ENCODE measurements at places on chromosomes 3 and 15.

DNA sequence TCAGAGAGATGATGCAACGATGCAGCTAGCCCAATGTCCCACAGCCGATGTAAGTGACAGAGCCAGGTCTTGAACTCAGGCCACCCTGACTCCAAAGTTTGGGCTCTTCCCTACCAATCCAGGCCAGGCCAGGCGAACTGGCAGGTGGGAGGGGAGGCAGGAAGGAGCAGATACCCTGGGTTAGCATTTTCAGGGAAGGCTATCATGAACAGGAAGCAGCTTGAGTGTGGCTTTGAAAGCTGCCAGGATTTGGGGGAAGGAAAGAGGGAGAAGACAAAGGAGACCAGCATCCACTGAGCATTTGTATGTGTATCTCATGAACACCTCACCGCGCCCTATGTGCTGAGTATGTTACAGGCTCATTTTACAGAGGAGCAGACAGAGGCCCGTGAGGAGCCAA, 38.8 kb downstream of the LMCD1 start:
- DNase-seq, result no peak

- peak; percentile 99 for DNase-seq
Observed at GRCh38 chr3:150146991-150147761, 176.5 kb upstream of the PFN2 start.

DNA sequence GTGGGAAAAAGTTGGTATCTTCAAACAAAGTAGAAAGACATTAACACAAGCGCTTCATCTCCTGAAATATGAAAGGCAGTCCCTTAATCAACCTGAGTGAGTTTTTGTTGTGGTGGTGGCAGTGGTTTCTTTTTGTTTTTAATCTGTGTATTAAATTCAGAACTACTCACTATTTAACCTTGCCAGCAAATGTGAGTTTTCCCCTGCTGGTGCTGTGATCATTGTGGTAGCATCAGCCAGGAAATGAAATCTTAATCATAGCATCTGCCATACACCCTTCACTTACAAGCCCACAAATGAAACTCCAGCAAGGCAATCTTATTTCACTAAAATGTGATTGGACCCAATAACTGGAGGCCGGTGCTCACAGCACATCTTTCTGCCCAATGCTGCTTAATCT, 229.7 kb downstream of the SHOX2 start:
- DNase-seq, result no peak

DNA sequence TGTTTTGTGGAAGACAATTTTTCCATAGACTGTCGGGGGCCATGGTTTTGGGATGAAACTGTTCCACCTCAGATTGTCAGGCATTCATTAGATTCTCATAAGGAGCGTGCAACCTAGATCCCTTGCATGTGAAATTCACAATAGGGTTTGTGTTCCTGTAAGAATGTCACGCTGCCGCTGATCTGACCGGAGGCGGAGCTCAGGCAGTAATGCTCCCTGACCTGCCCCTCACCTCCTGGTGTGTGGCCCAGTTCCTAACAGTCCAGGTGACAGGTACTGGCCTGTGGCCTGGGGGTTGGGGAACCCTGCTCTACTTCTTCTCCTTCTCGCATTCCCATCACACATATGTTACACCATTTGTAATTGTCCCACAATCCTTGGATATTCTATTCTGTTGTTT, 11.0 kb downstream of the CHRNA7 start:
- DNase-seq, result no peak

- peak; percentile 99 for DNase-seq
Observed at GRCh38 chr3:16148783-16149182, 25.7 kb upstream of the GALNT15 start.

- no peak for DNase-seq
Observed at GRCh38 chr3:187445356-187445755, 77.2 kb downstream of the RTP4 start.

GRCh38 chr3:33007776-33008175, 56.3 kb downstream of the CCR4 start:
- no peak for DNase-seq

- DNase-seq, result no peak
Observed at GRCh38 chr15:33934921-33935320, 33.4 kb upstream of the CHRM5 start.

GRCh38 chr3:66149269-66149668, 71.5 kb upstream of the SLC25A26 start:
- DNase-seq, result peak; percentile 21

GRCh38 chr3:55471084-55471483, 16.0 kb downstream of the WNT5A start:
- DNase-seq, result no peak

GRCh38 chr3:103440539-103441203, 1005.9 kb downstream of the ZPLD1 start:
- DNase-seq, result peak; percentile 2

DNA sequence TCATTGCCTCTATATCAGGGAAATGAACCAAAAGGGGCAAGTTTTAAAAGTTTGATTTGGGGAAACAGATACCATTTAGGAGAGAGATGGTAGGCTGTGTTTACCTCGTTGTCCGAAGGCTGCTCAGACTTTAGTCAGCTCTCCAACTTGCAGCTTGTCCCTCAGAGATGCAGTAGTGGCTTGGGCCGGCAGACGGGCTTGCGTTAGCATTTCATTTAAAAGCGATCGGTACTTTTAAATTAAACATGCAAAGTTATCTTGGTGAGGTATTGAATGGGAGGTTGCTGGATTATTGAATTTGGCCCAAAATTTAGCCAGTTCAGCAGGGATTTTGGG, 26.2 kb downstream of the EEFSEC start:
- DNase-seq, result no peak

- DNase-seq, result no peak
Observed at GRCh38 chr3:184059424-184059823, 6.6 kb downstream of the HTR3C start.

- no peak for DNase-seq
Observed at GRCh38 chr3:15359677-15360397, 27.5 kb upstream of the SH3BP5 start.

- DNase-seq, result no peak
Observed at GRCh38 chr3:100060685-100061484, 53.4 kb downstream of the FILIP1L start.

DNA sequence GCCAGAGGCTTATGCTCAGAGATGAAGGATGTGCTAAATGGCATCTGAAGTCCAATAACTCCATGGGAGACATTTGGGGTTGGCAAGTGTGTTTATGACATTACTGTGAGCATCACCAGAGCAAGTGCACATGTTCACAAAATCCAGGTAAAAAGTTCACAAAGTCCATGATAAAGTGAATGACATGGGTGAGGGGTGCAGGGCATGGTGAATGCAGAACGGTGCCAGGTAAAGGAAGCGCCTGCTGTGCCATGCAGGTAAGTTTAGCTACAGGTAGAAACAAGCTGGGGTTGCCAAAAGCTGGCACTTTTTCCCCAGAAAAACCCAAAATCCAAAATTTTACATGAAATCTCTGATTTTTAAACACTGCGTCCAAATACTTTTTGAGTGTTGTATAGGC, 268.2 kb downstream of the ABHD5 start:
- DNase-seq, result no peak

- peak; percentile 21 for DNase-seq
Observed at GRCh38 chr3:121545049-121545573, 677 bp downstream of the POLQ start.

DNA sequence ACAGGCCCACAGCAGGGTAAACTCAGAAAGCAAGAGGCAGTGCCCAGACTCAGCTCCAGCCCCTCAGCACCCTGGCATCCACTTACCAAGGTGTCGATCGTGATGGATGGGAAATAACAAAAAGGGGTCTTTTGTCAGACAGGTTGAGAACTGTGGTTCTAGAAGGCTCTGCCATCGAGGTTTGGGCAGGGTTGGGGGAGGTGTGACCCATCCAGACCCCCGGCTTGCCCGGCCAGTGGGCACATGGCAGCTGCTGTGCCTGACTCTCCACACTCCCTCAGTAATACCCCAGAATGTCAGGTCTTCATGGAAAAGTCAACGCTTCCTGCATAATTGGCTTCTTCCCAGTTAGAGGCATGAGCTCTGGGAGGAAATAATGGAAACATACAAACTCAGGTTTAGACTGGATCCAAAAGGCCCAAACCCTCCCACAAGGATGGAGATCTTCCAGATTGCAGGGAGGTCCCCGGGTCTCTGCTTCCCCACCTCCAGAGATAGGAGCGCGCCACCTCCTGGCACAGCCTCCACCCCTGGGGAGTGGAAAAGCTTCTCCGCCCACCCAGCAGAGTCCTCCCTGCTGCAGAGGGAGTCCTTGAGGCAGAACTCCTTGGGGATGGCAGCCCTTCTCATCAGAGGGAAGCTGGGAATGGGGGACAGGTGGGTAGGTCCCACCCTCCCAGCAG, 149.8 kb upstream of the IQSEC1 start:
- DNase-seq, result no peak

GRCh38 chr3:43521941-43522340, 99.9 kb downstream of the ANO10 start:
- no peak for DNase-seq

GRCh38 chr3:121747976-121748375, 1.6 kb downstream of the GOLGB1 start:
- DNase-seq, result no peak

DNA sequence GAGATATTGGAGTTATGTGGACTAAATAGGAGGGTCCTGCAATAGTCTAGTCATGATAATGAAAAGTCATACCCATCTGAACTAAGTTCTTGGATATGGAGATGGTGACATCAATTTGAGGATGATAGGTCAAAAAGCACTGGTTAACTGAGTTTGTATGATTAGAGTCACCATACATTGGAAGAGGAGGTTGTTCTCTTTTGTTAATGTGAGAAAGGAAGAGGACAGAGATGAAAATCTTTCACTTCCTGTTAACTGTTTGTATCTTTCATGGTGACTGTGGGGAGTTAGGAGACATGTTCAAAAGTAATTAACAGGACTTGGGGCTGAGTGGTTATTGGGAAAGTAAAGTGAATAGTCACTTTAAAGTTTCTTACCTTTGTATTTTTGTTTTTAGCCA, 11.1 kb downstream of the TMEM62 start:
- DNase-seq, result no peak

DNA sequence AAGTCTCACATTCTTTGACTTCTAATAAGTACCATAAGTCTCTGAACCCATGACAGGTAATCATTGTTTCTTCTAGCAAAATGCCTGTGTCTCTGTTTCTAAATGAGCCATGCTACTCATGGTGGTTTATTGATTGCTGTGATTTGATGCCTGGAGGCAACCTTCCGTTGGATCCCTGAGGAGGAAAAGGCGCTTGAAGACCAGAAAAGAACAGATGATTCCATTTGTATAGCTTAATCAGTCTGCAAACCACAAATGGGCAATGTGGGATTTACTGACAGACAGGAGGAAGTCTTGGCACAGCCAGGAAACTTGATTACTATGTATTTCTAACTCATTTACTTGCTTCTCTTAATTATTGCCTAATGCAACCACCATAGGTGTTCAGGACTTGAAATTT, 103.1 kb upstream of the MRPL3 start:
- DNase-seq, result no peak

GRCh38 chr15:100353449-100353848, 11.7 kb upstream of the ADAMTS17 start:
- DNase-seq, result no peak

DNA sequence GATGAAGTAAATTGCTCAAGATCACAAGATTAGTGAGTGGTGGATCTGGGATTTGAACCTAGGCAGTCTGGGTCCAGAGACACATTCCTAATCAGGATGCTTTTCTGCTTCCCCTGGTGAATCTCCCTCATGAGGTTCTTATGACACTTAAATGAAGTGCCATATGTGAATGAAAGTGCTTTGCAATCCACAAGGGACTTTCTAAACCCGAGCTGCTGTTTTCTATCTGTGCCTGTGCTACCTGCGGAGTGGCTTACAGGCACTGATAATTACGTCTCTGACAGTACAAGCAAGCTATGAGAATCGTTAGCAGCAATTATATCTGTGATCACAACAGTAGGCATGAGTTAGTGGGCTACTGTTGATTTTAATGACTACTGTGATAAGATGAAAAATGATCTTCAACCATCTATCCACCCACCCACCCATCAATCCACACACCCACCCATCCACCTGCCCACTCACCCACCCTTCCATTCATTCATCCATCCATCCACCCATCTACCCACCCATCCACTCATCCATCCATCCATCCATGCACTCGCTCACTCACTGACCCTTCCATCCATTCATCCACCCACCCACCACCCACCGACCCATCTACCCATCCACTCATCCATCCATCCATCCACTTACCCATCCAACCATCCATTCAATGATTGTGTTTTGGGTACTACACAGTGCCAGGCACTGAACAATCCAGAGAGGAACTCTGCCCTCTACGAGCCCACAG, 51.8 kb downstream of the ATP2B2 start:
- DNase-seq, result no peak

DNA sequence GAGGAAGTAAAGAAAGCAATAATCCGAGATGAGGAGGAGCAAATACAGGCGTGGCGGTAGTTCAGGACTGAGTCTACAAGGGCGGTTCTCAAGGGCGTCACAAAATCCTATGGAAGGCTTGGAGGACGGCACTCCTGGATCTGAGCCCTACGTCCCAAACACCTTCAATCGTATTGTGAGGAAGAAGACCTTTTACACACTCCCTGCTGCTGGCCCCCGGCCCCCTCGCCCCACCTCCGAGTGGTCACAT, 747 bp downstream of the PLD1 start:
- peak; percentile 75 for DNase-seq

GRCh38 chr3:183491109-183491922, 62.9 kb upstream of the MCF2L2 start:
- no peak for DNase-seq

GRCh38 chr3:157805538-157805937, 300.7 kb downstream of the SHOX2 start:
- DNase-seq, result no peak

DNA sequence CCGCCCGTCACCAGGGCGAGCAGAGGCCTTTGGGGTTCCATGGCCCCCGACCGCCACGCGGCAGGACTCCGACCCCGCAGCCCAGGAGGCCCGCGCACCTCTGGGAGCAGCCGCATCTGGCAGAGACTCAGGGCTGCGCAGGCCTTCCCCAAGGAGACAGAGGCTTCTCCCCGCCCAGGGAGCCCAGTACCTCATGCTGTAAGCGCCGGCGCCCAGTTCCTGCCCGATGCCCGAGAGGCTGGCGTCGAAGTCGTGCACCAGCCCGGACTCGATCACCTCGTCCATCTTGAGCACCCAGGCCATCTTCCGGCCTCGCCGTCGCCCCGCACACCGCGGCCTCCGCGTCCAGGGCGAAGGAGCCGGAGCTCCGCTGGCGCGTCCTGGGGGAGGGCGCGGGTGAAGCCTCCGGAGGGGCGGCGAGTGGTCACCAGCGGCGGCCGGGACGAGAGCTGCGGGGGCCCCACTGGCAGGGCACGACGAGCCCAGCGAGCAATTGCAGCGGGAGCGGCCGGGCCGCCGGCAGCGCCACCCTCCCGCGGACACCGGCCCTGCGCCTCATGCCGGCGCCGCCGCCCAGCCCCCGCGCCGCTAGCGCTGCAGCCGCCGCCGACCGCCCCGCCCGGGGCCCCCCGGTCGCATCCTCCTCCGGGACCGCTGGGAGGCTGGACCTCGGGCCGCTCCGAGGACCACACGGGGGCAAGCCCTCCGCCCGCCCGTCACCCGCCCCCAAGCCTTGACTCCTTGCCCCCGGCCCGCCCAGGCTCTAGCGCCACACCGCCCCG, 468 bp downstream of the UBP1 start:
- DNase-seq, result peak; percentile 33

Measured in iris pigment epithelial cell (primary cell).